ENCODE measurements at places on chromosomes 2 and 18. TPM values are rescaled to one million over a fixed set of nuclear protein-coding genes. Genes with fewer than 3 reads are reported as not detected.

Gene NLRC4
- 1.3 TPM for total RNA-seq

Gene ARHGAP28
- total RNA-seq: 4.0 TPM

Gene HOXD13
- total RNA-seq: not detected

Gene MARCHF4
- total RNA-seq: 0.14 TPM

Gene TUBB6
- 69.0 TPM for total RNA-seq

Gene L3MBTL4
- 27.3 TPM for total RNA-seq

Gene HOXD12
- not detected for total RNA-seq

- DNase-seq: no peak
These were observed 230.4 kb downstream of the IKZF2 start for GRCh38 chr2:212921061-212921460.

GRCh38 chr2:37026050-37026449, 58.1 kb downstream of the HEATR5B start:
- no peak for DNase-seq

DNA sequence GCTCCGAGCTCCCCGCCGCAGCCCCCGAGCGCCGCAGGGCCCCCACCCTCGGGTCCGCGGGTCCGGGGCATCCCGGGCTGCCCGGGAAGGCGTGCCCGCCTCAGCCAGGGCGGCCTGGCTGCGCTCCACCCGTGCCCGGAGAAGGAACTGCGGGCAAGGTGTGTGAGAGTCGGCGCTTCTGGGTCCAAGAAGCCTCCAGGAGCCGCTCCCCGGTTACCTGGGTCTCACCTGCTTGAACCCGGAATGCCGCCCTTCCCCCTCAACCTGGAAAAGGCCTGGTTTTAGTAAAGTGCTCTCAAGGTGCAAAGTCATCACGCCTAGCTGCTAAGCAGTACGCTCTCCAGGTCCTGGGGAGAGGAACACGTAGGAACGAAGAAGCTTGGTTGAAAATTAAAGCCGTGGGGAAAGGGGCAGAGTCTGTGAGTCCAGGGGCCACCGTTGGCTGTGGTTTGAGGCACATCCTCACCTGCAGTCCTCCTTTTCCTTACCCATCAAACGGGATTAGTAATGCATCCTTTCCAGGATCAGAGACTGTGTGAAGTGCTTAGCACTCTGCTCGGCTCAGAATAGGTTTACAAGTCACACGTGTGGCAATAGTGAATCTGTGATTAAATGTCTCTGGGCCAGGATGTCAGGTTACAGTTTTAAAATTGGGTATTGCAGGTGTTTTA, 1.2 kb downstream of the ASAP2 start:
- no peak for DNase-seq

- DNase-seq: no peak
These were observed 11.0 kb downstream of the IL18R1 start for GRCh38 chr2:102366406-102367112.

GRCh38 chr18:74742573-74743243, 145.0 kb downstream of the ZNF407 start:
- DNase-seq: no peak

DNA sequence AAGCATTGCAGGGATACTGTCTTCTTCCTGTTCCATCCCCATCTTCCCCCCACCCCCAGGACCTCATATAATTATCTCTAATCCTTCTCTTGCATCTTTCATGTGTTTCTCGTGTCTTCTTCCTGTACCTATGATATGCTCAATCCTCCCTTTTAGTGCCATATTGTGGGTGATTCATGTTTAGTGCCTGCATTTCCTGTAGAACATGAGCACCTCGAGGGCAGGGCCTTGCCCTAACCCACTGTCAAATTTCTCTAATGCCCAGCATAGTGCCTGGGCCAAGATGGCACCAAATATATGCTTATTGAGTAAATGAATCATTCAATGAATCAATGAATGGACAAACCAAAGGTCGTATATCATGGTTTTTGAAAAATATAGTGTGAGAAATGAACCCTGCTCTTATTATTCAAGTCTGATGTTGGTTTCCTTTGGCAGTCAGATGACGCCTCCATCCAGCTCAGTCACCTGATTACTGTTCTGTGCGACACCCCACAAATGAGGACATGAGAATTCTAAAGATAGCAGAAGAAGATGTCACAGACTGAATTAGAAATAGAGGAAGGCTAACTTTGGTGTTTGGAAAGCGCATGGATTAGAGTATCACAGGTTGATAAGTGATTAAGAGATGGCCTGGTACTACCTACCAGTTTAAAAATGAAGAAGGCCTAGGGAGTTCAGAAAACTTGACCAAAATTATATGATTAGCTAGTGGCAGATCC, 278.4 kb downstream of the PRKCE start:
- DNase-seq: no peak

- no peak for DNase-seq
These were observed 7.7 kb upstream of the SERPINB8 start for GRCh38 chr18:63962137-63962536.

DNA sequence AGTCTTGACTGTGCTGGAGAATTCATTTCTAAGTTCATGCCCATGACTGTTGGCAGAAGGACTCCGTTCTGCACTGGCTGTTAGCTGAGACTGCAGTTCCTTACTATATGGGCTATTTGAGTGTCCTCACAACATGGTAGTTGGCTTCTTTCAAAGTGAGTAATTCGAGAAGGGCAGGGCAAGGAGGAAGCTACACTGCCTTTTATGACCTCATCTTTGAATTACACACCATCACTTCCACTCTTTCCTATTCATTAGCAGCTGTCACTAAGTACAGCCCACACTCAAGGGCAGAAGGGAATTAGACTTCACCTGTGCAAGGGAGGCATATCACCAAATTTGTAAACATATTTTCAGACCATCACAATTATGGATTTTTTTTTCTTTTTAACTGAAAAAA, 55.9 kb upstream of the EPAS1 start:
- DNase-seq: no peak

DNA sequence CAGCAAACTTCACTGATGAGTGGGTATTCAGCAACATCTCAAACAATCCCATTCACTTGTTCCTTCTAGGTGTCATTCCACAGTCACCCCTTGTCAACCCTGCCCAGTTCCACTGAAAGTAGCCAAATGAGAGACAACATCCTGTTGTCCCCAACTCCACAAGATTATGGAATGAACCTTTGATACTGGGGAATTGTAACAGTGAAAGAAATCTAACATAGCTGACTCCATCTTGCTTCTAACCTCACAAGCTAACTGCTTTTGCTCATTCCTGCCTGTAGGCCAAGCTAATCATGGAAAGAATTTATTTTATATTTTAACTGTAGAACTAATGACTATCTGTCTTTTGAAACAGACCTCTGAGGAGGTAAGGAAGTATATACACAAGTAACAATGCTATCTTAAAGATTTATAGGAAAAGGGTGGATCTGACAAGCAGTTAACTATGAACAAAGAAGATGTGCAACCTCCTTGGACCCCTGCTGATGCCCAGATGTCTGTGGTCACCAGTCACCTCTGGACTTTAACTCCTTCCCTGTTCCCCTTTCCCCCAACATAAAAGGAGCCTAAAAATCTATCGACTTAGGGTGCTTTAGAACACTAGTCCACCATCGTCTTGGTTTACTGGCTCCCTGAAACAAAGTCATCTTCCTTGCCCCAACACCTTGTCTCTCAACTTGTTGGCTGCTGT, 6.9 kb upstream of the ANXA4 start:
- DNase-seq: no peak

GRCh38 chr2:186445506-186445905, 40.6 kb upstream of the ZC3H15 start:
- DNase-seq: no peak

GRCh38 chr18:45517181-45517741, 98.0 kb upstream of the SLC14A2 start:
- peak; percentile 93 for DNase-seq

DNA sequence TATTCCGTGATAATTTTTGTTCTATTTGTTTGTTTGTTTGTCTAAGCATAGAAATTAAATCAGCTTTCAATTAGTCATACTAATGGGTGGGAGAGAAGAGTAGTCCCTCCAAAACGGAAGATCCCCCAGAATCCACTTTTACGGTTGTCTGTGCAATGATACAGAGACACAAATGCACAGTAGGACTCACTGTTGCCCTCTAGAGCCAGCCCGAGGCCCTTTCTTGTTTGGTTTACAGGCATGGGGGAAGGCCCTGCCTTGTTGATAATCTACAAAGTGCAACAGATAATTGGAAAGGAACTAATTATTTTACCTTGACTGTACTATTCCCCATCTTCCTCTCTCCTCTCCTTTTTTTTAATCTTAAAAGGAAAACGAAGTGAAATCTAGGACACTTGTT, 121.1 kb downstream of the ACOXL start:
- no peak for DNase-seq

GRCh38 chr2:54377901-54378493, 78.1 kb upstream of the SPTBN1 start:
- DNase-seq: no peak

DNA sequence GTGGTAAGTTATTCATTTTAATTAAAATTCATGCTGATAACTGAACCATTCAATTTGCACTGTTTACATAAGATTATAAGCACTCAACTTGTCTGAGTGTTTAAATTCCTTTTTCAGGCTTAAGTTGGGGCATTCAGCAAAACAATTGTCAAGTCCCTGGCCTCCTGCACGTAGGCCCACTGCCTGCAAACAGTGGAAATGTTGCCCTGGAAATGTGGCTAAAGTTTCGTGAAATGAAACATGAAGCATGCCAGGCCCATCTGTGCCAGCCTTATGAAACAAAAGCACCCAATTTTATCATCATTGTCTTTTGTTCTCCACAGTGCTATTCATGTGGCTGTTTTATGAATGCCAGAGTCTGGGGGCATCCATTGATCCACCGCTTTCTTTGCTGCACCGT, 163.7 kb downstream of the PTGR3 start:
- DNase-seq: no peak
